T-cell (primary cell): ENCODE measurements at places on chromosomes 6 and 20. TPM values are rescaled to one million over a fixed set of nuclear protein-coding genes. Genes with fewer than 3 reads are reported as not detected.

DNA sequence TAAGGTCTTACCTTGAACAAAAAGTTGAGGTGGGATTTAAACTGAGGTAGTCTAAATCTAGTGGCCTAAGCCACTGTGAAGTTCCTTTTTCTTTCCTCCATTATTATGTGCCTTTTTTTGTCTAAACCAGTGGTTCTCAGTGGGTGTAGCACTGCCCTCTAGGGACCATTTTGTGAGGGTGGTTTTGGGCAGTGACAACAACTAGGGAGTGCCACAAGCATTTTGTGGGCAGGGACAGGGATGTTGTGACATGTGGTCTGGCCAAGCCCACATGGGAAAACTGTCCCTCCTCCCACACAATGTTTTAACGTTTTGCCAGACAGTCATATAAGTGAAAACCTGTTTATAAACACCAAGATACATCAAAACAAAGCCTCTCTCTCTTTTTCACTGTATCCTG lies 899.4 kb upstream of the FLRT3 start:
- no peaks in the 10 kb centered on the region for H3K36me3 ChIP-seq
- no peaks in the 10 kb centered on the region for H3K27me3 ChIP-seq
- H3K4me3 ChIP-seq, result no peak overlapping the region
- no peak for DNase-seq
- no peak overlapping the region for H3K27ac ChIP-seq

GRCh38 chr20:21047981-21048380 lies 58.2 kb downstream of the LINC00237 start:
- no peak overlapping the region for H3K27ac ChIP-seq
- no peak overlapping the region for H3K4me3 ChIP-seq
- no peak for DNase-seq

DNA sequence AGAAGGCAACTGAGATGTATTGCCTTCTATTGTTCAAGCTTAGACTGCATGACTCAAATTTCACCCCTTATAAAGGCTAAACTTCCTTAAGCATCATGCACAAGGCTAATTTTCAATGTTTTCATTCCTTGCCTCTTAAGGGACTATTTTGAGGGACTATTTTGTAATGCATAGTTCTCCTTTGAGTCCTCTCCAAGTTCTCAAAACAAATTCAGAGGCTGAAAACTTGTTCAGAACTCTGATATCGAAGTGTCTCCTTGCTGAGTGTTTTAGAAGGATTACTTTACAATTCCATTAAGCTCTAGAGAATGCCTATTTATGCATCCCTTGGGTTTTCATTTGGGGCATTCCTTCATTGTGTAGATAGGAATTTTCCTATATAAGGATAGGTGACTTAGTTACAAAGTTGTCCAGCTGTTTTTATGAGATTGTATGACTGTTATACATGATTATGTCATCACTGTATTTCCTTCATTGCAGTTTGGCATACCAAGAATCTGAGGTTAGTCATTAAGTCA lies 41.7 kb downstream of the COL19A1 start:
- no peak overlapping the region for H3K27ac ChIP-seq
- no peak for DNase-seq
- H3K4me1 ChIP-seq, result no peaks in the 10 kb centered on the region
- H3K4me3 ChIP-seq, result no peak overlapping the region

The GLYATL3 gene
- not detected for total RNA-seq

The SLC12A5 gene
- not detected for total RNA-seq

DNA sequence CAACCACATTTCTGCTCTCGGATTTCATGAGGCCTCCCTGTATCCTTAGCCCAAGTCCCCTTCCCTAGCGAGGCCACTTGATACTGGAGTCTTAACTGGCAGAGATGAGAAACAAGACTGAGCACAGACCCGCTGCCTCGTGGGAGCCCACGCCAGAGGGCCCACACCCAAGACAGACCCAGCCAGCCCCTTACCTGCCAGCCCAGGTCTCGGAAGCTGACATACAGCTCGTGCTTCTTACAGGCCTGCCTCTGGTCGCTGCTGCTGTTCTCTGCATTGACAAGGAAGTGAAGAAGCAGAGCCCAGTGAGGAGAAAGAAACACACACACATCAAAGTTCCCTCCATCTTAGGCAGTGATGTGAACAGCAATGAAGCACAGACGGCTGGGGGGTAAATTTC lies 91.7 kb downstream of the BMP7 start:
- no peak overlapping the region for H3K4me3 ChIP-seq
- H3K36me3 ChIP-seq, result no peaks in the 10 kb centered on the region
- no peaks in the 10 kb centered on the region for H3K4me1 ChIP-seq
- H3K27ac ChIP-seq, result no peak overlapping the region
- DNase-seq, result no peak
- H3K27me3 ChIP-seq, result no peaks in the 10 kb centered on the region

- DNase-seq, result no peak
- H3K4me3 ChIP-seq, result no peak overlapping the region
- peaks cover 14% of the 10 kb centered on the region for H3K27me3 ChIP-seq
- no peaks in the 10 kb centered on the region for H3K36me3 ChIP-seq
These were observed 276.4 kb upstream of the MOCS1 start for GRCh38 chr6:40210628-40211056.

GRCh38 chr20:14865169-14865568 lies 527.8 kb upstream of the FLRT3 start:
- no peaks in the 10 kb centered on the region for H3K27me3 ChIP-seq
- no peaks in the 10 kb centered on the region for H3K4me1 ChIP-seq
- H3K36me3 ChIP-seq, result no peaks in the 10 kb centered on the region
- H3K4me3 ChIP-seq, result no peak overlapping the region

GRCh38 chr6:166830891-166831363 lies 125.4 kb downstream of the RNASET2 start:
- H3K27ac ChIP-seq, result no peak overlapping the region
- H3K27me3 ChIP-seq, result no peaks in the 10 kb centered on the region
- no peak overlapping the region for H3K4me3 ChIP-seq
- DNase-seq, result no peak
- no peaks in the 10 kb centered on the region for H3K4me1 ChIP-seq
- no peaks in the 10 kb centered on the region for H3K36me3 ChIP-seq

- H3K36me3 ChIP-seq, result no peaks in the 10 kb centered on the region
- no peak overlapping the region for H3K4me3 ChIP-seq
- no peak overlapping the region for H3K27ac ChIP-seq
- no peaks in the 10 kb centered on the region for H3K27me3 ChIP-seq
- no peak for DNase-seq
These were observed 28.2 kb upstream of the NOX3 start for GRCh38 chr6:155483858-155484257.

The BPIFB6 gene
- not detected for total RNA-seq

GRCh38 chr6:15509335-15509933 lies 153.4 kb downstream of the DTNBP1 start:
- no peak overlapping the region for H3K27ac ChIP-seq
- DNase-seq, result no peak
- no peaks in the 10 kb centered on the region for H3K4me1 ChIP-seq
- peaks cover 37% of the 10 kb centered on the region for H3K36me3 ChIP-seq

GRCh38 chr6:56087421-56087820 lies 160.0 kb downstream of the COL21A1 start:
- H3K4me3 ChIP-seq, result no peak overlapping the region
- no peaks in the 10 kb centered on the region for H3K36me3 ChIP-seq
- H3K27ac ChIP-seq, result no peak overlapping the region

The OR2J3 gene
- total RNA-seq, result not detected

DNA sequence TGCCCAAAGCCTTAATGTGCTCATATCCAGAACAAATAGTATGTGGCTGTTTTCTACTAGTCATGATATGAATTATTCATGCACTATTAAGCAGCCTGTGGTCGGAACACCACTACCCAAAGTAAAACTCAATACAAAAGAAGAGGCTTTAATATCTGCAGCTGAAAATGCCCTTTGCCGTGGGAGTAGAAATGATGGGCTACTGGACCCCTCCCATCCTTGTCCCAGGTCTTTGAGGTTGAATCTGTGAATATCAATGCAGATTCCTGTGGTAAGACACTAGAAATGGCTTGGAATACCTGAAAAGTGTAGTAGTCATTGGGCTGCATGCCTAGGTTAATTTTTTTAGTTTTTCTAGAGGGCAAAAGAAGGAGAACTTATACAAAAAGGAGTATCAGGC lies 303.7 kb downstream of the TBC1D7 start:
- no peaks in the 10 kb centered on the region for H3K36me3 ChIP-seq
- no peaks in the 10 kb centered on the region for H3K4me1 ChIP-seq
- peaks cover 4% of the 10 kb centered on the region for H3K27me3 ChIP-seq
- DNase-seq, result no peak

DNA sequence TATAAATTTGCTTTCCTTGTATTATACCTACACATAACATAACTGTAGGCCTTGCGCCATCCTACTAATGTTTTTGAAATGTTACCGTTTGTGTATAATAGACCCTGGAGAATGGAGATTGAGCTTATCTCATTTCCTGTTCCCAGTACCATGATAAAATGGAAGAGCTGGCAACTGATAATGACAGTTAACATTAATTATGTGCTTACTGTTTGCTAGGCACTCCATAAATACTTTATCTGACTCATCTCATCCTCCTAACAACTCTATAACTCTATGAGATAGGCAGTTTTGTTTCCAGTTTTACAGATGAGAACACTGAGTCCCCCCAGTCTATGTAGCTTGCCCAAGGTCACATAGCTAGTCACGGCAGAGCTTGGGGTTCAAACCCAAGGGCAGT lies 396.7 kb downstream of the SYNE1 start:
- H3K27ac ChIP-seq, result no peak overlapping the region
- peaks cover 8% of the 10 kb centered on the region for H3K36me3 ChIP-seq
- no peaks in the 10 kb centered on the region for H3K27me3 ChIP-seq

- no peak for DNase-seq
- no peaks in the 10 kb centered on the region for H3K4me1 ChIP-seq
- H3K27me3 ChIP-seq, result no peaks in the 10 kb centered on the region
- no peak overlapping the region for H3K27ac ChIP-seq
These were observed 402.8 kb upstream of the JAG1 start for GRCh38 chr20:11076434-11077105.

- H3K27me3 ChIP-seq, result no peaks in the 10 kb centered on the region
- peak overlapping the region; percentile 73 for H3K4me3 ChIP-seq
- peak; percentile 73 for DNase-seq
- no peaks in the 10 kb centered on the region for H3K36me3 ChIP-seq
- H3K4me1 ChIP-seq, result peaks cover 55% of the 10 kb centered on the region
These were observed 1.7 kb downstream of the SCML4 start for GRCh38 chr6:107822176-107823046.

GRCh38 chr20:17652411-17652810 lies 29.6 kb downstream of the RRBP1 start:
- H3K27me3 ChIP-seq, result no peaks in the 10 kb centered on the region
- H3K27ac ChIP-seq, result no peak overlapping the region
- peaks cover 8% of the 10 kb centered on the region for H3K4me1 ChIP-seq
- no peak overlapping the region for H3K4me3 ChIP-seq

The ANGPT4 gene
- not detected for total RNA-seq

DNA sequence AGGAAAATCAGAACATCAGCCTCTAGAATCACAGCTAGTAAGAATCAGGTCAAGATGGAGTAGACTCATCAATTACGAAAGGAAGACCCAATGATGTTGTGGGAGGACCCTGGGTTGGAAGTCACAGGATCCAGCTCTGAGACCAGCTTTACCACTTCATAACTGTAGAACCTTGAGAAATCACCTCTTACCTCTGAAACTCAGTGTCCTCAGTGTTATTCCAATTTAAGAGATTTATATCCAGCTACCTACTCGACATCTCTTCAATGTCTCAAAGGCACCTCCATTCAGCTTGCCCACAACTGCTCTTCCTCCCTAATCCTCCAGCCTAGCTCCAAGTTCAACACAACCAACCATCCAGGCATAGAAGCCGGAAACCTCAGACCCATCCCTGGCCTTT lies 16.3 kb downstream of the MRPL14 start:
- H3K4me3 ChIP-seq, result no peak overlapping the region
- no peak for DNase-seq
- H3K27me3 ChIP-seq, result no peaks in the 10 kb centered on the region
- no peak overlapping the region for H3K27ac ChIP-seq

DNA sequence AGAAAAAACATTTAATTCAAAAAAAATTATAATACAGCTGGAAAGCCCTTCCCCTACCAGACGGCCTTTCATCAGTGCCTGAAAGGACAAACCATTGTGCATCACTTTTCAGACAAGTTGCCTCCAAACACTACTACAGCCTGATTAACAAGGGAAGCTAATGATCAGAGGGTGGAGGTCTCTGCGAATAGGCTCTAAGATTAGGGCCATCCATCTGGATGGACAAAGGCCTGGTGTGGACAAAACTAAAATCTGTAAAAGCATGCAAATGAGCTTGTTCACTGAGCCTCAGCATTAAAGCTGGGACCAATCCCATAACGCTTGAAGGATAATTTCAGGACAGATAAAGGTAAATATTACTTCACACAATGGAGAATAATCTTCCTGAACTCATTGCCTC lies 228.7 kb upstream of the PLN start:
- H3K27me3 ChIP-seq, result no peaks in the 10 kb centered on the region
- no peak overlapping the region for H3K4me3 ChIP-seq
- H3K36me3 ChIP-seq, result no peaks in the 10 kb centered on the region

DNA sequence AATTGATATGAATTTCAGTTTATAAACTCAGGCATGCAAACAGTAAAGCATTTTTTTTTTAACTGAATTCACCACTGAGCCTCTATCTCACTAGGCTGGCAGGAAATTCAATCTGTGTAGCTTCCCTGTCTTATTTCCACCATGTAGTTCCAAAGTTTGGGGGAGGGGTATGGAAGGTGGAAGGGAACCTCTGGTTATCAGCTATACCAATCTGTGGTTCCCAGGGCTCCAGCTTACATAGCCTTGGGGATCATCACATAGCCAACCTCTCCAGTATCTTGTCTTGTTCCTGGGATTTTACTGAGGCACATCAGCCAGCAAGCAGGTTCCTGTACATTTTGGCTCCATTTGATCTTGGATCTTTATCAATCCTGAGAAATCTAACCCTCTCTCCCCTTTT lies 15.6 kb downstream of the RAD21L1 start:
- peaks cover 8% of the 10 kb centered on the region for H3K27me3 ChIP-seq
- no peak overlapping the region for H3K4me3 ChIP-seq
- H3K36me3 ChIP-seq, result no peaks in the 10 kb centered on the region
- H3K27ac ChIP-seq, result no peak overlapping the region

The PPP2R5D gene
- 27.8 TPM for total RNA-seq

DNA sequence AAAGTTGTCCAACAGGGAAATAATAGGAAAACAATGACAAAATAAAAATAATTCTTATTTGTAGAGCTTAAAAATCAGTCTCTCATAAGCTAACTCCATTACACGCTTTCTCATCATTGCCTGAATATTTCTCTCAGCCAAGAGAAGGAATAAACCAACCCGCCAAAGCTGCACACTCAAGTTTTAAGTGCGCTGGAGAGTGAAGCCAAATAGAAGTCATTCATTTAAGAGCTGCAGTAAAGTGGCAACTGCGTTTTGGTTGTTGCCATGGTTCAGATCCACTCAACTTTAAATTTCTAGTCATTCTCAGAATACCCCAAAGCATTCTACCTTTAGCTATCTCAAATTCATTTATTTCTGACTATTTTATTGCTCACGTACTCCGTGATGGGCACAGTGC lies 230.7 kb downstream of the CBLN4 start:
- H3K27me3 ChIP-seq, result no peaks in the 10 kb centered on the region
- H3K4me1 ChIP-seq, result no peaks in the 10 kb centered on the region
- DNase-seq, result no peak
- H3K4me3 ChIP-seq, result no peak overlapping the region
